ENCODE measurements at places on chromosomes 2 and 18.

- no peak overlapping the region for H3K4me3 ChIP-seq
- no peak overlapping the region for H3K27ac ChIP-seq
Observed at GRCh38 chr2:6920743-6921064, 3.5 kb downstream of the RNF144A start.

DNA sequence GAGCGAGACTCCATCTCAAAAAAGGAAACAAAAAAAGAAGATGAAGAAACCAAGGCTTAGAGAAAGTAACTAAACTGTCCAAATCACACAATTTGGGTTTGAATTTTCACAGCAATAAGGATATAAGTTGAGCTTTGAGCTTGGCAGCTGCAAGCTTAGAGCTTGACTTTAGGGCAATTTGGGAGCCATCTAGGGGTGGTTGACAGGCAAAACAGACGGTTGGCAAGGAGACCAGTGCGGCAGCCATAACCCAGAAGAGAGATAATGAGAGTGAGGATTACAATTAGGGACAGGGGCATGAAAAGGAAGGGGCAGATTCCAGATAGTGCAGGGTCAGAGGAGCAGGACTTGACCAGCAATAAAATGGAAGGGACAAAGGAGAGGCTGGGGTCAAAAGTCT, 382.2 kb upstream of the HNRNPA3 start:
- peaks cover 19% of the 10 kb centered on the region for H3K27me3 ChIP-seq
- H3K36me3 ChIP-seq, result no peaks in the 10 kb centered on the region
- H3K27ac ChIP-seq, result no peak overlapping the region
- H3K4me3 ChIP-seq, result no peak overlapping the region
- no peak for DNase-seq

DNA sequence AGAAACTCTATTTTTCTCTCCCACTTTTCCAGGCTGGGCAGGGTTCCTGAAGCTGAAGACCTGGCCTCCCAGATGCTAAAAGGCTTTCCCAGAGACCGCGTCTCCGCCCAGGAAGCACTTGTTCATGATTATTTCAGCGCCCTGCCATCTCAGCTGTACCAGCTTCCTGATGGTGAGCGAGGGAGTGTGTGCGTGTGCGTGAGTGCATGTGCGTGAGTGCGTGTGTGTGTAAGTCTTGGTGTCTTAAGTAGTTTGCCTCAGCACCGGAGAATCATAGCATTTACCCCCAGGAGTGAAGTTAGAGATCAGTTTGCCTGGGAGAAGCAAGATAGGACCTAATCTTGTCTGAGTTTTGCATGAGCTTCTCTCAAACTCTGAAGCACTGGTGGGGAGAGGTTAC, 73.7 kb downstream of the CDK15 start:
- H3K27me3 ChIP-seq, result peaks cover 62% of the 10 kb centered on the region
- no peak overlapping the region for H3K27ac ChIP-seq
- peaks cover 23% of the 10 kb centered on the region for H3K4me1 ChIP-seq
- H3K36me3 ChIP-seq, result no peaks in the 10 kb centered on the region

DNA sequence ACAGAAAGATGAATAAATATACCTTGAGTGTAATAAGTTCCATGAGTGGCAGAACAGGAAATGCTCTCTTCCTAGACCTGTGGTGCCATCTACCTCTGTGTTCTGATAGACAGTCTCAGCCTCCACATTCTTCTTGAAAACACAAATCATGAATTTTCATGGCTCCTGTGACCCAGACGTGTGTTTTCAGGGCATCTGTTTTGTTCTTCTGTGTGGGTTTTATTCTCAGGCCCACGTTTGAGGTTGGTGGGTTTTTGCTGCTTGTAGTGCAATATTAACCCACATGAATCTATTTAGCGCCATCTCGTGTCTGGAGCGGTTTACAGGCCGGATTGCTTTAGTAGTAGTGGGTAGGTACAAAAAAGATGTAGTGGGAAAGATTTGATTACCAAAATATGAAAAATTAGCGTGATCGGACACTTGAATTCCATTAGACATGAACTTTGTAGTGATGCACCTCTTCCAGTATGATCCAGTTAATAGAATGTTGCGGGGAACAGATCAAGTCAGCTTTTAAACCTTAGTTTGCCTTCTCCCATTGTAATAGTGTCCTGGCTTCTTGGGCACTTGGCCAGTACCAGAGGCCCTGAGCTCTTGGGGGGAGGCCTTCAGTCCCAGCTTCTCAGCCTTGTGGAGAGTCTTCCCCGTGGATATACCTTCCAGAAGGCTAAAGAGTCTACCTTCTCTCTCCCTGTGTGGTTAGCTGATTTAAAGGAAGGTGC, 256.5 kb downstream of the TPGS2 start:
- no peak overlapping the region for H3K4me3 ChIP-seq
- H3K36me3 ChIP-seq, result no peaks in the 10 kb centered on the region
- DNase-seq, result peak; percentile 26
- H3K27ac ChIP-seq, result no peak overlapping the region
- no peaks in the 10 kb centered on the region for H3K4me1 ChIP-seq

- H3K4me3 ChIP-seq, result no peak overlapping the region
- no peaks in the 10 kb centered on the region for H3K36me3 ChIP-seq
- no peaks in the 10 kb centered on the region for H3K27me3 ChIP-seq
- no peak overlapping the region for H3K27ac ChIP-seq
- no peak for DNase-seq
Observed at GRCh38 chr2:231541645-231542044, 11.4 kb upstream of the NMUR1 start.

DNA sequence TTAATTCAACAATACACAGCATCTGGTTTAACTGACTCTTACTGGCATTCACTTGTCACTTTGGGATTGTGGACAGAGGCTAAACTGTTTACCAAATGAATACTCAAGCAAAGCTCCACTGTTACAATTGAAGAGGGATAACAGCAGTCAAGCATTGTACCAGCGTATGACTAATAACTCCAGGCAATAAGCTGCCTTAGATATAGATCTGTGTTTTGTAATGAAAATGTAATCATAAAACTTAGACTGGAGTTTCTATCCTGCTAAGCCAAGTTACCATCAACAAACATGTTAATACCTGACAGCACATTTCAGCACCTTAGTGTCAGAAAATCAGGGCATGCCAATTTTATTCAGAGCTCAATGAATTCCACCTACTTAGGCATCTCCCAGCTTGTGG, 889.5 kb downstream of the EPHA4 start:
- H3K4me1 ChIP-seq, result no peaks in the 10 kb centered on the region
- H3K27me3 ChIP-seq, result no peaks in the 10 kb centered on the region
- H3K36me3 ChIP-seq, result no peaks in the 10 kb centered on the region
- no peak for DNase-seq
- no peak overlapping the region for H3K4me3 ChIP-seq

DNA sequence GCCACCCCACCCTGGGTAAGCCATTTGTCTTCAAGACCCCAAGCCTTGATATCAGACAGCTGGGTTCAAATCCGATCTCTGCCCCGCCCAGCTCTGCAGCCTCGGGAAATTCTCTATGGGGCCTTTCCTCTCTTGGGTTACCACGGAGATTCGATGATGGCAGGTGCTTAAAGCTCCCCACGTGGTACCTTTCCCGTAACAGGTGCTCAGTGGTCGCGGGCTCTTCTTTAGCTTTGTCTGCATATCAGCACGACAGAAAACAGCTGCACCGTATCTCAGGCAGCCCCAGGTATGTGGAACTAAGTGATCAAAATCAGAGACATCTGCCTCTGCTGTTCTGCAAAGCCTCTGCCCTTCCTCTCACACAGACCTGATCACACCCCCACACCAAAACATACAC, 37.4 kb downstream of the TTC32 start:
- DNase-seq, result no peak
- no peak overlapping the region for H3K27ac ChIP-seq
- no peaks in the 10 kb centered on the region for H3K36me3 ChIP-seq
- H3K4me3 ChIP-seq, result no peak overlapping the region
- H3K27me3 ChIP-seq, result no peaks in the 10 kb centered on the region

DNA sequence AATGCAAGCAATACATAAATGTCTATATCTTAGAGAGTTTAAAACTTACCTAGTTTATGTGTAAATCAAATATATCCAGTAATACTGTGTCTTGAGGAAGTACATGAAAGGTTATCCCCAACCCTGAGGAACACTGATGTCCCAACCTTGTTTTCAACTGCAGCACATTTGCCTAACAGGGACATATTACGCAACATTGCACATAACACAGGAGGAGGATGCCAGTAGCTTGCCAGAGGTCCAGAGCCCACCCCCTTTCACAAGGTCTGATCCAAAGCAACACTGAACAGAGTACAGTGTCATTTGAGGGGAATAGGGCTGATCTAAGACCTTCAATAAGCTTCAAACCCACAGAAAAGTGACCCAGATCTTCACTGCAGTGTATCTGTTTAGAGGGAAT, 678.5 kb downstream of the ARHGAP15 start:
- no peaks in the 10 kb centered on the region for H3K27me3 ChIP-seq
- H3K27ac ChIP-seq, result no peak overlapping the region
- DNase-seq, result no peak
- H3K4me3 ChIP-seq, result no peak overlapping the region
- no peaks in the 10 kb centered on the region for H3K4me1 ChIP-seq
- no peaks in the 10 kb centered on the region for H3K36me3 ChIP-seq

- H3K4me3 ChIP-seq, result no peak overlapping the region
- no peaks in the 10 kb centered on the region for H3K36me3 ChIP-seq
- DNase-seq, result no peak
- H3K27ac ChIP-seq, result no peak overlapping the region
- no peaks in the 10 kb centered on the region for H3K4me1 ChIP-seq
Observed at GRCh38 chr2:95276888-95277245, 2.6 kb downstream of the PROM2 start.

DNA sequence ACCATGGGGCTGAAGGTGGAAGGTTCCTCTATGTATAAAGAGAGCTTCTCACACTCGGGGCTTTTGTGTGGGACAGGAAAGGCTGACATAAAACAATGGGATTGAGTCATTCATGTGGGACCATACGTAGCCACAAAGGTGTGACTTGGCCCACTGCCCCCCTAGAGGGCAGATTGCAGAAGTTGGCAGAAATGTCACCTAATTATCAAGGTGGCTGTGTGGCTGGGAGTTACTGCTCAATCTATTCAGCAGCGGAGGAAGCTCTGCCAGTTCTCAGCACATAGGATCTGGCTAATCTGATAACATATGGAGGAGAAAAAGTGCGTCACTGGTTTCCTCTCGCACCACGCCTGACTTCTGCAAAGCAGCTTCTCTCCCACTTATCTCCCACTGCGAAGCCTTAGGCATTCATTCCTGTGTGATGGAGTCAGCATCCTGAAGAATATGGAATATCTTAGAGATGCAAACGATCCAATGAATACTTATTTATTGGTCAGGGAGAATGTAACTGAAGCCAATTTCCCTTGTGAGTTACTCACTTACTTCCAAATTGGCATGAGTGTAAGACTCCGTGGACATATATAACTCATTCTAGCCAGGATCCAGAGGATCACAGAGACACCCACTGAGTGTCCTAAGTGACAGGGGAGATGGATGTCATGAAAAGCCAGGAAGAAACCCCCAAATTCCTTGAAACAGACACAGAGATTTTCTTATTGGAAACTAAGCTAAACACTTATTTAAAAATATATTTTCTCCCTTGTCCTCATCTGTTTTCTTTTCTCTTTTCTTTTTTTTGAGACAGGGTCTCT, 344.8 kb downstream of the TGIF1 start:
- no peaks in the 10 kb centered on the region for H3K4me1 ChIP-seq
- no peak for DNase-seq
- H3K27ac ChIP-seq, result no peak overlapping the region
- no peak overlapping the region for H3K4me3 ChIP-seq
- peaks cover 3% of the 10 kb centered on the region for H3K27me3 ChIP-seq
- H3K36me3 ChIP-seq, result no peaks in the 10 kb centered on the region

DNA sequence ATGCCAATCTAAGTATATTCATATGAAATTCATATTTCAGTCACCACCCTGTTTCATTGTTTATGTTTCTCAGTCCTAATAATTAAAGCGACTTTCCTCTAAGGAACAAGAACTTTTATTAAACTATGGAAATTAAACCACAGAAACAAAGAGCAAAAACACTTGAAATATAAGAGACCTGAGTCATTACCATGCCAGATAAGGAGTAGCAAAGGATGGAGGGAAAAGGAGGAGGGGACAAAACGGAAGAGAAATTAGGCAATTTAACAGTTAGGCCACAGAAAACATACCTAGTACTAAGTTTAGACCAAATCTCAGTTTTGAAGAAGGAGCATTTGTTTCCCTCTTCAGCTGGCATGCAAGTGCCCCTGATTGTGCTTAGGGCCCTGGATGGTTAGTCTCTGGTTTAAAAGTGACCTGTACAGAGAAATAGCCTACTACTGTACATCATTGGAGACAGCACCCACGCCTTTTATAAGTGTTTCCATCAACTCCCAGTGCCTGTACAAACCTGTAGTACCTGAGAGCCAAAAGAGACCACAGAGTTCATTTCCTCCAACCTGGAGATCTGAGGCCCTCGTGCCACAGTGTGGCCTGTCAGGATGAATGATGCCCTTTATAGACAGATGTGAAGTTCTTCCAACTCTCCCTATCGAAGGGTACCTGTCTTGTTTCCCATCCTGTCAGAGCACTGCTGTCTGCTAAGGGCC, 74.5 kb downstream of the SPATS2L start:
- H3K27ac ChIP-seq, result no peak overlapping the region
- H3K4me3 ChIP-seq, result no peak overlapping the region
- H3K27me3 ChIP-seq, result no peaks in the 10 kb centered on the region
- H3K4me1 ChIP-seq, result peaks cover 11% of the 10 kb centered on the region
- DNase-seq, result no peak

GRCh38 chr2:171592036-171592555, 69.8 kb downstream of the CYBRD1 start:
- no peak overlapping the region for H3K4me3 ChIP-seq
- H3K27ac ChIP-seq, result no peak overlapping the region
- H3K36me3 ChIP-seq, result no peaks in the 10 kb centered on the region

GRCh38 chr2:41417511-41417910, 630.3 kb upstream of the PKDCC start:
- no peaks in the 10 kb centered on the region for H3K4me1 ChIP-seq
- DNase-seq, result no peak
- H3K36me3 ChIP-seq, result no peaks in the 10 kb centered on the region
- no peak overlapping the region for H3K27ac ChIP-seq
- no peaks in the 10 kb centered on the region for H3K27me3 ChIP-seq
- H3K4me3 ChIP-seq, result no peak overlapping the region

- no peaks in the 10 kb centered on the region for H3K4me1 ChIP-seq
- H3K36me3 ChIP-seq, result no peaks in the 10 kb centered on the region
- DNase-seq, result no peak
- no peaks in the 10 kb centered on the region for H3K27me3 ChIP-seq
- no peak overlapping the region for H3K27ac ChIP-seq
Observed at GRCh38 chr2:17976871-17977746, 98.6 kb downstream of the KCNS3 start.

DNA sequence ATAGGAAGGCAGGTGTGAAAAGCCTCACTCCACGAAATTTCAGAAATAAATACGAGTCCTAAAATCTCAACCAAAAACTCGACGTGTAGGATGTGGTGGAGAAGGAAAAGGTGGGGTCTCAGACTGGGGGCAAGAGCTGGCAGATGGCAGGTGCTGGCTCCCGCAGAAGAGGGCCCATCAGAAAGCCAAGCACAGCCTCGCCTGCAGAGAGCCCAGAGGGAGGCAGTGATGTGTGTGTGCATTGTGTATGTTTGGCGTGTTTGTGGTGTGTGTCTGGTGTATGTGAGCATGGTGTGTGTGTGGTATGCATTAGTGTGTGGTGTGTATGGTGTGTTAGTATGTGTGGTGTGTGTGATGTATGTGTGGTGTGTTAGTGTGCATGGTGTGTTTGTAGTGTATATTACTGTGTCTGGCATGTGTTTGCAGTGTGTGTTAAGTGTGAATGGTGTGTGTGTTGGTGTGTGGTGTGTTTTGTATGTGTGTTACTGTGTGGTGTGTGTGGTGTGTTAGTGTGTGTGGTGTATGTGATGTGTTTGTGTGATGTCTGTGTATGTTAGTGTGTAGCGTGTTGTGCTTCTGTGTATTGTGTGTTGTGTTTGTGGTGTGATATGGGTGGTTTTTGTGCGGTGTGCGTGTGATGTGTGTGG, 116.5 kb downstream of the FAM168B start:
- no peaks in the 10 kb centered on the region for H3K27me3 ChIP-seq
- no peak overlapping the region for H3K27ac ChIP-seq
- H3K36me3 ChIP-seq, result no peaks in the 10 kb centered on the region
- no peaks in the 10 kb centered on the region for H3K4me1 ChIP-seq
- no peak for DNase-seq
- no peak overlapping the region for H3K4me3 ChIP-seq

Data from DND-41 (cell line).